Stimulated activated CD4-positive, alpha-beta T cell treated with anti-CD3 and anti-CD28 coated beads, Interleukin-2, amount 100 ng/mL, for 24 hours (primary cell): ENCODE measurements at places on chromosomes 3 and 15.

DNA sequence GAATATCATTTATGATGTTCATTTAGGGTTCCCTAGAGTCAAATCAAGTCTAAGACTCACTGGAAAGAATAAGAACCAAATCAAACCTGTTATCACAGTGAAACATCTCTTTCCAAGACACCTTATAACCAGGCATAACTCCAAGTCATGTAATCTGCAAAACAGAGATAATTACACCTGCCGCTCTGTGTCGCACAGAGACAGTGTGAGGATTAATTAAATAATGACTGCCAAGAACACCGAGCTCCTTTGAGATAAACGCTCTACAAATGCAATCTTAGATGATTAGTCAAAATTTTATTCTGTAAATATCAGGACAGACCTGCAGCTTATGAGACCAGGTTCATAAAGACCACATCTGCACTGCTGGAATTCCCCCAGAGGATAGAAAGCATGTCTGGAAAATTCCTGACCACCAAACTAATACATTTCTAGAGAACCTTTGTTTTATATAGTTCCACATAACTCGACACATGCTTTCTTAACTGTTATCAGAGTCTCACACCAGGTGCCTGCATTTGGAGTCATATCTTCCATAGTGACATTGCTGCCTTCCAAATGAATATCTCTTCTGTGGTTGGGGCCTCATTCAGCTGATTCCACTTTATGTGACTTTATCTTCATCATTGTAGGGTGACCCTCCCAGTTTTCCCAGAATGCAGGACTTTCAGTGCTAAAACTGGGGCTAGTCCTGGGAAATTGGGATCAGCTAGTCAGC is 252.8 kb downstream of the CD47 start:
- DNase-seq = no peak

DNA sequence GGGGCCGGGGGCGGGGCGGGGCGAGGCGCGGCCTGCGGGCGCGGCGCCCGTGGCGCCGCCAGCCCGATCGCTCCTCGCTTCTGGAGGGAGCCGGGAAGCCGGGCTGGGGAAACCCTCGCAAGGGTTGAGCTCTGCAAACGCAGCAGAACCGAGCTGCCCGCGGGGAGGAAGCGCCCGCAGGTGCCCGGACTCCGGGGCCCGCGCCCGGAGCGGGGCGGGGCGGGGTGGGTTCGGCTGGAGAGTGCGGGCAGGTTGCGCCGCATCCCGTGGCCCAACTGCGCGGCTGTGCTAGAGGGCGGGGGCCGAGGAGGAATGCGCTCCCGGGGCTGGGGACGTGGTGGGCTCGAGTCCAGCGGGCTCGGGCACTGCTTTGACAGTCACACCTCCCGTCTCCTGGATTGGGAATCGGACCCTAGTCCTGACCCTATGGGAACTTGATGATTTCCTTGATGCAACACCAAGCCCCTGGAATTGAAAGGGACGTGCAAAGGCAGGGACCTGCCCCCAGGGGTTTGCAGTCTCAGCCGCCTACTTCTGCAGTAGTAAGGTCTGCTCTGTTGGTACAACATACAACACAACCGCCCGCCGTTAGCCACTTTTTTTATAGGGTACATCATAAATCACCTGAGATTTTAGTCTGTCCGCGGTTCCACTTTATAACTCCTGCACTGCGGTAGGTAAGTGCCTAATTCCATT is 34.3 kb downstream of the ZBTB38 start:
- DNase-seq = peak; percentile 53

DNA sequence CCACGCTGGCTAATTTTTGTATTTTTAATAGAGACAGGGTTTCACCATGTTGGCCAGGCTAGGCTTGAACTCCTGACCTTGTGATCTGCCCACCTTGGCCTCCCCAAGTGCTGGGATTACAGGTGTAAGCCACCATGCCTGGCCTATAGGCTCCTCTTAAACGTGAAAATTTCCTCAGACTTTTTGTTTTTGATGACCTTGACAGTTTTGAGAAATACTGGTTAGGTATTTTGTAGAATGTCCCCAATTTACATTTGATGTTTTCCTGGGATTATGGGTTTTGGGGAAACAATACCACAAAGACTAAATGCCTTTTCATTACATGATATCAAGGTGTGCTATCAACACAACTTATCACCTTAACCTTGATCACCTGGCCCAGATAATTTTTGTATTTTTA is 20.7 kb downstream of the BCL2A1 start:
- no peak for DNase-seq

- DNase-seq = no peak
Observed at GRCh38 chr3:184383033-184383740, 3.3 kb downstream of the CHRD start.

- DNase-seq = no peak
Observed at GRCh38 chr3:183477801-183478456, 49.5 kb upstream of the MCF2L2 start.

DNA sequence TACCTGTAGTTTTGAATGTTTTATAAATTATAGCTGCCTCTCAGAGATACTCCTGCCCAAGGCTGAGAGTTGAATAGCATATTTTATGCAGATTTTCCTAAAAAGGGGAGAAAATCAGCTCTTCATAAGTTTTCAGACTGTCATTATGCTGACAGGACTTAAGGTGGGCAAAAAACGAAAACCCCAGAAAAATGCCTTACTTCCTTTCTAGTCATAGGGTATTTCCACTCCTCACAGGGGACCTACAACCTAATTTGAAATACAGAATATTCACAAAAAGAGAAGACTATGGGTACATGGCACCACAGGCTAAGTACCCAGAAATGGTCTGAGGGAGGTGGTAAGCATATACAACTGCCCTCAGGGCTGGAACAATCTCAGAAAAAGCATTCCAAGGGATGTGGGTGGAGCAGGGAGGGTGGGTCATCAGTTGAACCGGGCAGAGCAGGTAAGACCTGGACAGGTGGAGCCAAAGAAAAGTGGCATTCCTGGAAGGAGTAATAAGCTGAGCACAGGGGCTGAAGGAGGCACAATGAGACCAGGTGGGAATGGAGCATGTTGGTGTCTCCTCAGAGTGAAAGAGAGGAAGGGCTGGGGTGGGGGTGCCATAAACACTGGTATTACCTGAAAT is 10.6 kb upstream of the OXSR1 start:
- DNase-seq = no peak

- no peak for DNase-seq
Observed at GRCh38 chr3:130906374-130906995, 12.6 kb downstream of the ATP2C1 start.

DNA sequence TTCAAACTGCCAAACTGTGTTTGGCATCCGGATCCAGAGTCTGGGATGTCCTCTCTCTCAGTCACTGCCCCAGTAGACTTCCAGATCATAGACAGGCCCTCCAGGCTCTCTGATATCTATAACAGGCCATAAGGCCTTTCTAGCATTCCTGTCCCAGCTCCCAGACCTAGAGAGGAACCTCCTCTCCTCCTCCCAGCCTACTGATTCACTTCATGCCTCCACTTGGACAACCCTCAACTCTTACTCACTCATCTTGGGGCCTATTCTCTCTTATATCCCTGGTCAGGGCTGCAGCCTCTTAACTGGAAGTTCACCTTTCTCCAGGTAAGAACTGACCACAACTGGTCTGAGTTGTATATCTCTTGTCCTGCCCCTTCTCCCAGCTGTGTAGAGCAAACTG is 253.7 kb upstream of the TRIM42 start:
- DNase-seq = no peak

DNA sequence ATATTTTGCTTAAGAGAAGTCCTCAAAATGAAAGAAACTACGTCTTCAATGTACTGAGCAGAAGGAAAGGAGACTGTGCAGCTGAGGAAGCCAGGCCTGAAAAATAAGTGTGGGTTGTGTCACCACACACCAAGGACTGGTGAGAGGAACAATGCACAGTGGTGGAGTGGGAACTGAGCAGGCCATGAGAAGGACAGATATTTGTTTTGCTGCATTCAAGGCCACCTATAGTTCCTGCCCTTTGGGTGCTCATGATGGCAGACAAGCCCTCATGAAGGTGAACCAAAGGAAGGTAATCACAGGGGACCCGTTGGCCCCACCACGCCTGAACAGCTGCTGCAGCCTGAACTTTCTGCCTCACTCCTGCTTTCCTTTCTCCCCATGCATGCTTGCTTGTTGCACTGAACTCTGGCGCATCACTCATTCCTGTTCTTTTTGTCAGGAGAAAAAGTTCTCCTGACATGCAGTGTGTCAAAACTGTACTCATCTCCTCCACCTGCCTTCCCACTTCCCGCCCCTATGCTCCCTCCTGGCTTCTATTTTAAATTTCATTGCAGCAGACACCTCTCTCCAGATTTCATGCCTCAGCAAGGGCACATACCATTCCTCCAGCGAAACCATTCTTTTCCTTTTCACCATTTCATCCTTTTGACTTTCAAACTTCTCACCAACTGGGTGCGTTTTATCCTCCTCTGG is 2.2 kb upstream of the RNF7 start:
- DNase-seq = no peak

DNA sequence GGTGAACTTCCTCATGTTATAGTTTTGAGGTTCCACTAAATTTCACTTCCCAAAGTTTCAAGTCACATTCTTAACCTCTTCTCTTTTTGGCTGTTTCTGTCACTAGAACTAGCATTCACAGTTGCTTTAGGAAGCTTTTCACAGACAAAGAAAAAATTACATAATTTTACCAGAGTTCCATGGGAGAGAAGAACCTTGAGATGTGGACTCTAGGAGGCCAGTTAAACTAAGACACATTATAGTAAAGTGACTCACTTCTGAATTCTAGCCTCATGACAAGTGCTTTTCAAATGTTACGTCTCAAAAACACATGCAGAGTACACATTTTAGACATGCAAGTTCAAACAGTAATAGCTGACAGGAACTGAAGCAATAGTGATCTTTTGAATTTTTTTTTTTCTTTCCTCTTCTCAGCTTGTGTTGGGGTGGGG is 39.9 kb upstream of the LRTM1 start:
- no peak for DNase-seq

GRCh38 chr3:99846477-99847160 is 29.0 kb downstream of the CMSS1 start:
- no peak for DNase-seq

DNA sequence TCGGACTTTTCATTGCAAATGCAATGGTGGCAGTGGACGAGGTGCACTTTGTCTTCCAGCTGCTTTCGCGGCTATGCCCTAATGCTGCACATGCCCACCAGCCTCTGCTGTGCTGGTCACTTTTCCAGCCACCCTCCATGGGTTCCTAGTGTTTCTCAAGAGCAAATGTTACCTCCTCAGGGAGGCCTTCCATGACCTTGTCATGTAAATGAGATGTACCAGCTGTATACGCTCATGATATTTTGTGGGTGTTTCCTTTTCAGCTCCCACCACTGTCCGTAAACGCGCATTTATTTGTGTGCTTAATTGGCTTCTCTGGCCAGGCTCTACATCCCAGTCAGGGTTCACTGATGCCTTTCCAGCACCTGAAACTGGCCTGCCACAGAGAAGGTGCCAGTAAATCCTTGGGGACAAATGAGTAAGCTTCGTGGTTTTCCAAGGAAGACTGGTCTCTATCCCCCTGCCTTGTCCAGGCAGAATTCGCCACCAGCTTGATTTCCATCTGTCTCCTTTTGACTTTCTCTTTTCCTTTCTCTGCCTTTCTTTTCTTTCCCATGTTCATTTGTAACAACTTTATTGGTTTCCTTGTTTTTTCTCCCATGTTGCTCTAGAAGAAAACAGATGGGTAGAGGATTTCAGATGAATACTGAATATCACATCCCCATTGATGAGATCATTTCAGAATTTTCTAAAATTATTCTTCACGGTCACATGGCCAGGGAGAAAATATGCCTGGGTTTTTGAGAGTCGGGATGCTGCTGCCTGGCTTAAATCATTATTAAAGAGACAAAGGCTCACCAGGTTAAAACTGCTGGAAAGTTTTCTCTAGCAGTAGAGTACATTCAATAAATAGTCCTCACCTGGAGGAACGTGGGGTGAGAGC is 82.5 kb downstream of the CHST2 start:
- DNase-seq = no peak

- no peak for DNase-seq
Observed at GRCh38 chr3:173663696-173664111, 266.2 kb downstream of the NLGN1 start.

GRCh38 chr3:112847692-112848091 is 1.0 kb upstream of the CD200R1L start:
- no peak for DNase-seq

- DNase-seq = no peak
Observed at GRCh38 chr3:152778022-152778421, 56.9 kb upstream of the P2RY1 start.

- DNase-seq = no peak
Observed at GRCh38 chr15:83893308-83893707, 239.4 kb downstream of the ADAMTSL3 start.

GRCh38 chr3:120569222-120570057 is 26.7 kb upstream of the NDUFB4 start:
- DNase-seq = no peak

- DNase-seq = peak; percentile 72
Observed at GRCh38 chr15:98428253-98428989, 219.9 kb upstream of the IGF1R start.

DNA sequence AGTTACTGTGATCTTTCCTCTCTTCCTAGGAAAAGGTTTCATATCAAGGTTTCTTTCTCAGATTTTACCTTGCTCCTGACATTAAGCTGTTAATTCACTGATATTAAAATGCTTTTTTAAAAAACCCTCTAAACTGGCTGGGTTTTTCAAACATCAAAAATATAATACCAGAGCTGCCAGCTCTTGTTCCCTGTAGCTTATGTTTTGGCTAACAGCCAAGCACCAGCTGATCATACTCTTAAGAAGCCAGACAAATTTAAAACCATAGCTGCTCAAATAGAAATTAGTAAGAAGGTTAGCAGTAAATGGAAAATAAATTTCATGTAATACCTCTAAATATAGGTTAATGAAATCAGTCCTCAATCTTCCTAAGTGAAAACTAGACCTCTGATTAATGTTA is 657.5 kb downstream of the GRM7 start:
- DNase-seq = no peak

DNA sequence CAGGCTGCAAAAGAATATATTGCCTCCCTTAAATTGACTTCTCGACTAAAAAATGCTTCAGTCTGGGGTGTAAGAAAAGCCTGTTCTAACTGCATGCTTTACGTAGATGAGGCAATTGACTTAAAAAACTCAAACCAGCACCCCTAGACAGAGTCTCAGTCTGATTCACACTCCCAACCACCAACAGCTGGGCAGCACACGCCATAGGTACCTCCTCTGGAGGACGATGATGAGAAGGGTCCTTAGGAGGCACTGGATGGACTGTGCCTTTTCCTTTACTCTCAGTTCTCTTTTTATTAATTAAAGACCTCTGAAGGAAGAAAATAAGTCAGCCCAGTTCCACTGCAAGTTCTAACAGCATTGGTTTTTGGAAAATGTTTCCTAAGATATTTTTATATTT is 175.0 kb downstream of the PDZRN3 start:
- DNase-seq = no peak

DNA sequence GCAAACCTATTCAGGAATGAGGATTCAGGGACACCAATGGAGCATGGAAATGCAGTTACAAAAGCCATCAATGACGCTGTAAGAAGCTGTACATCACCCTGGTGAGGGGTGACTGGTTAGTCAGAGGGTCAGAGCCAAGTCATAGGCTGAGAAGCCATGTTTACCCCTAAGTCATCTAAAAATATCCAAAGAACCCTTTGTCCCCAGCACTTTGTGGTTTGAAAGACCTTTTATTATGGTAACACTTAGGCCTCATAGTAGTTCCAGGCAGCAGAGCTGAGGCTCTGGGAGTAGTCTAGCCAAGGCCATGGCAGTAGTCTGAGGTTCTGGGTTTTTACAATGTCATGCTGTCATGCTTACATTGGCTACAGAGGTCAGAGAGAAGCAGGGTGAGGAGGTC is 131.2 kb downstream of the CTNNB1 start:
- no peak for DNase-seq

GRCh38 chr15:81747482-81747881 is 298.3 kb downstream of the MEX3B start:
- DNase-seq = no peak
